ENCODE measurements at places on chromosomes 1 and 21. TPM values are rescaled to one million over a fixed set of nuclear protein-coding genes. Genes with fewer than 3 reads are reported as not detected.

Gene FYB2
- 1.2 TPM for polyA plus RNA-seq

Gene SELP
- 6.5 TPM for polyA plus RNA-seq

Gene C1orf185
- not detected for polyA plus RNA-seq

Gene LAMC1
- polyA plus RNA-seq, result 290 TPM

Gene ICOSLG
- 6.1 TPM for polyA plus RNA-seq

Gene DNAJC28
- polyA plus RNA-seq, result 6.1 TPM

Gene VWA5B1
- polyA plus RNA-seq, result 1.2 TPM

Gene HEATR1
- 25.1 TPM for polyA plus RNA-seq

Gene TFF2
- not detected for polyA plus RNA-seq

Data from right renal cortex interstitium (tissue), 3 donors.